Stomach (tissue), 19 donors: ENCODE measurements at places on chromosomes 2 and 18. TPM values are rescaled to one million over a fixed set of nuclear protein-coding genes. Genes with fewer than 3 reads are reported as not detected.
A peak's percentile ranks its signal among the peaks of the same experiment; 100 is the strongest.

GRCh38 chr18:11002277-11002676, 147.1 kb downstream of the PIEZO2 start:
- no peaks in the 10 kb centered on the region for H3K36me3 ChIP-seq
- no peak overlapping the region for H3K27ac ChIP-seq
- H3K4me3 ChIP-seq = no peak overlapping the region
- no peak for DNase-seq

DNA sequence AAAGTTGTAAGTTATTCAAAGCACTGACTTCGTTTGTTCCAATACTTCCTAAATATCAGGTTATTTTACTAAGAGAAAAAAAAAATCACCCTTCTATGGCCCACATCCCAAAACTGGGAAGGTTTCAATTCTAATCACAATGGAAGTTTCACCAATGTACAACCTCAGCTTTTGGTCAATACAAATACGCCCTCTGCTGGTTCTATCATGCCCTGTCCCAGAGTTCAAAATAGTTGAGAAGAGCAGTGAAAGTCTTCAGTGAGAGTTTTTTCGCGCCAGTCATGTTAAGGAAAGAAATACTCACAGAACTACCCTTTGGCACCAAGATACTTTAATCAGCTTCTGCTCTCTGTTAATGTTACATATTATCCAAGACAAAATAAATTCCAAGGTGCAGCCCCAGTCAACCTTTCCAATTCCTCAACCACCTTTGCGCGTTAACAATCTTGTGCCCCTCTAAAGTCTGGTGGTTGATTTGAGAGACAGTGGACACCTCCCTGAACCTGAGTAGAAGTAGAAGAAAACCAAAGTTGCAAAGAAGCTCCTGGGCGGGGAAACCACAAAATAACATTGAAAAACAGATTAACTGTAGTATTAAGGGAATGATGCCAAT, 59.9 kb downstream of the SUMO1 start:
- no peak overlapping the region for H3K27ac ChIP-seq
- no peaks in the 10 kb centered on the region for H3K36me3 ChIP-seq
- H3K4me1 ChIP-seq = no peaks in the 10 kb centered on the region
- no peak overlapping the region for H3K4me3 ChIP-seq
- DNase-seq = peak; percentile 85

DNA sequence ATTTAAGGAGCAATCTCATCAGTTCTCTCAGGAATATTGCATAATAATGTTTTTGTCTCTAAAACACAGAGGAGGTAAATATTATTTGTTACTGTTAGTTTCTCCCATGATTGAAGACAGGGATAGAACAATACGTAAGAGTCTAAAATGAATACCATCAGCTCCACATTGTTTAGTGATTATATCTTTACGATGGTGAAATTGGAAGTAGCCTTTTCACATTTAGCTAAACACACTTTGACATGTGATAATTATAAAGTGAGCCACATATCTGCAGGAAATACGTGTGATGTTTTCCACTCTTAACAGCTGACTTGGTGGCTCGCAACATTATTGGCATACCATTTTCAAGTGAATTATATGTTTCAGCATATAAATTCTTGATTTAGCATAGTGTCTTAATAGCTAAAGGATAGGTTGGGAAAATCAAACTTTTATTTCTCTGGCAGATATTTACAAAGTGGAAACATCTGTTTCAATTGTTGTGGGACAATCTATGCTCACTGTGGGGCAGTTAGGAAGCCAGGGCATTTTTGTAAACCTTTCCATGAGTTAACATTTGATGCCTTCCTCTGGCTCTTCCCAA, 208.1 kb upstream of the RASGRP3 start:
- H3K36me3 ChIP-seq = peaks cover 9% of the 10 kb centered on the region
- DNase-seq = no peak
- H3K4me3 ChIP-seq = no peak overlapping the region
- no peaks in the 10 kb centered on the region for H3K4me1 ChIP-seq

DNA sequence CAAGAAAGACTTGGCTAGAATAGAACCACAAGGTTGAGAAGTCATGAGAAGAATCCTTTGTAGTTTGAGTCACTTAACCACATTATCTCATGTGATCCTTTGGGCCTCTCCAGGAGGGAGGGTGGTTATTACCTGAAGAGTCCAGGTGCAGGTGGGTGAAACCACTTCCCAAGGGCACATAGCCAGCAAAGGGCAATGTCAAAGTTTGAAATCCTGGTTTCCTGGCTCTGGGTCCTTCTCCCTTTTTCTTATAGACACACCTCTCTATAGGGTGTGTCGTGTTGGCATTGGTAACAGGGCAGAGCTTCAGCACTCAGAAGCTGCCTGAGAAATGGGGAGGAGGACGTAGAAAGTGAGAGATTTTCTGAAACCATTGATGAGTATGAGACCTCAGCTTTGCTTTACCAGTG, 137.9 kb downstream of the MGAT5 start:
- DNase-seq = no peak
- no peak overlapping the region for H3K4me3 ChIP-seq
- H3K4me1 ChIP-seq = peaks cover 15% of the 10 kb centered on the region
- no peak overlapping the region for H3K27ac ChIP-seq

- no peak overlapping the region for H3K27ac ChIP-seq
- no peak for DNase-seq
- no peak overlapping the region for H3K4me3 ChIP-seq
- H3K27me3 ChIP-seq = no peaks in the 10 kb centered on the region
- no peaks in the 10 kb centered on the region for H3K36me3 ChIP-seq
- peaks cover 43% of the 10 kb centered on the region for H3K4me1 ChIP-seq
These were observed 4.8 kb upstream of the CDC42EP3 start for GRCh38 chr2:37676274-37676673.

DNA sequence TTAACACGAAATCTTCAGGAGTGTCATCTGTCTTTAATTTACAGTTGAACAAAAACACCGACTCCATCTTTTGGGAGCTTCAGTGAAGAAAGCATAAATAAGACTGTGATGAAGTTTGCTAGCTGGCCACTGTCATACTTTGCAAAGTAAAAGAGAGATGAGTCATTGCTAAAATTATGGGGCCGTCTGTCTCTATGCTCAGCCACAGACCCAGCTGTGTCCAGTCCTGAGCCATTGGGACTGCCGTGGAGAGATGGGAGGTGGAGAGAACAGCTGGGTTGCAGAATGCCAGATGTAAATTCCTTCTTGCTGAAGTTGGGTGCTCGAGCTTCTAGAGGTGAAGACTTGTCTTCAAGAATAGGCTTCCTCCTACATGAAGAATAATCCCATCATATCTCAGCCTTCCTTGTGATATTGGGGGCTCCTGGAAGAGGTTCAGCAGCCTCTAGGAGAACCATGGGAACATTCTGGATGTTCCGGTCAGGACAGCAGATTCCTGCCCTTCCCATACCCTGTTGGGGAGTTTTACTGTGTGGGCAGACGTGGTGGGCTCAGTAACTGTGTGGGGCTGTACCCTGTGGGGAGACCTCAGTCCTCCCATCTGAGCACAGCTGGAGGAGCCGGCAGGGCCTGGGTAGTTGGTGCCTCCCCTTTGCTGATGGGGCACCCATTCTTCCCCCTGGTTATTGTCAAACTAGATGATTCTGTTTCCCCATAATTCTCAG, 71.1 kb downstream of the LDLRAD4 start:
- H3K27ac ChIP-seq = peak overlapping the region; percentile 3
- H3K27me3 ChIP-seq = no peaks in the 10 kb centered on the region
- H3K4me3 ChIP-seq = no peak overlapping the region
- no peak for DNase-seq
- no peaks in the 10 kb centered on the region for H3K36me3 ChIP-seq
- H3K4me1 ChIP-seq = no peaks in the 10 kb centered on the region

- H3K27ac ChIP-seq = no peak overlapping the region
- H3K36me3 ChIP-seq = no peaks in the 10 kb centered on the region
- no peaks in the 10 kb centered on the region for H3K4me1 ChIP-seq
These were observed 13.8 kb downstream of the RRM2 start for GRCh38 chr2:10136101-10136934.

- H3K4me1 ChIP-seq = no peaks in the 10 kb centered on the region
- no peaks in the 10 kb centered on the region for H3K36me3 ChIP-seq
- H3K27ac ChIP-seq = no peak overlapping the region
- H3K27me3 ChIP-seq = no peaks in the 10 kb centered on the region
- DNase-seq = no peak
These were observed 343.7 kb downstream of the INSIG2 start for GRCh38 chr2:118431997-118432396.

- H3K27me3 ChIP-seq = no peaks in the 10 kb centered on the region
- no peak overlapping the region for H3K4me3 ChIP-seq
- DNase-seq = no peak
- H3K36me3 ChIP-seq = peaks cover 48% of the 10 kb centered on the region
These were observed 34.1 kb downstream of the ZNF407 start for GRCh38 chr18:74631623-74632350.

GRCh38 chr2:218516614-218517013, 51.5 kb downstream of the USP37 start:
- H3K27me3 ChIP-seq = no peaks in the 10 kb centered on the region
- peaks cover 13% of the 10 kb centered on the region for H3K36me3 ChIP-seq
- no peak overlapping the region for H3K4me3 ChIP-seq
- no peak overlapping the region for H3K27ac ChIP-seq
- H3K4me1 ChIP-seq = no peaks in the 10 kb centered on the region

DNA sequence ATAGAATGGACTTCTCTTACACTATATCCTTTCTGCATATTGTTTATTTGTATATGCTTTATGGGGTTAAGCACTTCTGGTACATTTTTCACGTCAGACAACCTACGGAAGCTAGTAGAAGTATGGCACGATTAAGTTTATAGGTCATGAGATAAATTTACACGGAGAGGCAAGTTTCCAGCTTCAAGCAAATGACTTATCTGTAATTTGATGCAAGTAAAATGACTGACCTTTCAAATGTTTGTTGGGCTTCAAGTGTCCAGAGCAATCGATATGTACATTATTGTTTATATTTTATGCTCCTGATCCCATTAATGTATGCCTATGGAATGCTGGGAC, 97.5 kb upstream of the EFEMP1 start:
- H3K36me3 ChIP-seq = no peaks in the 10 kb centered on the region
- H3K27me3 ChIP-seq = no peaks in the 10 kb centered on the region
- H3K4me1 ChIP-seq = no peaks in the 10 kb centered on the region
- H3K4me3 ChIP-seq = no peak overlapping the region
- no peak for DNase-seq
- no peak overlapping the region for H3K27ac ChIP-seq

DNA sequence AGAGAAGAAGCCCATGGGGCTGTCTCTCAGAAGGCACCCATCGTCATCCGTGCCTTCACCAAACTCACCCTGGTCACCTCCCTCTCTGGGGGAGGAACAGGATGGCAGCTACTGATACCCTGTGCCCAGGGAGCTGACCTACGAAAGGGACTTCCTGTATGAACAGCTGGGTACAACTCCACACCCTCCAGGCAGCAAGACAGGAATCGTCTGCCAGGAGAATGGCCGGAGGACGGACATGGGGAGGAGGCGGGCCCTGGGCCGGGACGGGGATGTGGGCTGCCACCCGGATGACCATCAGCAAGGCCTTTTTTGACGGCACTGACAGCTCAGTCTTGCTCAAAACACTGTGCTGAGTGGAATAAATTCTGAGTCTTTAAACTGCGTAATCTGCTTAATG, 243.6 kb downstream of the HDAC4 start:
- peaks cover 21% of the 10 kb centered on the region for H3K4me1 ChIP-seq
- no peaks in the 10 kb centered on the region for H3K27me3 ChIP-seq
- H3K36me3 ChIP-seq = peaks cover 31% of the 10 kb centered on the region
- peak; percentile 45 for DNase-seq
- H3K27ac ChIP-seq = peak overlapping the region; percentile 3

- no peak overlapping the region for H3K27ac ChIP-seq
- no peak for DNase-seq
These were observed 23.9 kb downstream of the PTPRM start for GRCh38 chr18:7590826-7591560.

DNA sequence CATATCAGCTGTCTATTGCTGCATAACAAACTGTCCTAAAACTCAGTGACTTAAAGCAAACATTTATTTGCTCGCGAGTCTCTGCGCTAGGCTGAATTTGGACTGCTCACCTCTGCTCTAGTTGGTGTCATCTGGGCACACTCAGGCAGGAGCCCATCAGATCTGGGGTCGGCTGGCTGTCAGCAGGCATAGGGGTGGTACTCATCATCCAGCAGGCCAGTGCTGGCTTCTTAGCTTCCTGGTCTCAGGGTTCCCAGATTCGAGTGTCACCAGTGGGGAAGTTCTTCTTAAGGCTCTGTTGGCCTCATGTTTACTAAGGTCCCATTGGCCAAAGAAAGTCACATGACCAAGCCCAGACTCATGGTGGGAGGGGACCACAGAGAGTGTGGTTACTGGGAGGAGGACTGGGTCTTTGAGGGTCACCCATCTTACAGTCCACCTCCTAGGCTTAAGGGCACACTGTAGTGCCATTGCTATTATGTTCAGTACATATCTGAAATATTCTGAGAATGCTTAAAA, 71.6 kb upstream of the ATG16L1 start:
- H3K4me1 ChIP-seq = no peaks in the 10 kb centered on the region
- H3K4me3 ChIP-seq = no peak overlapping the region
- H3K27ac ChIP-seq = no peak overlapping the region
- peaks cover 2% of the 10 kb centered on the region for H3K27me3 ChIP-seq

DNA sequence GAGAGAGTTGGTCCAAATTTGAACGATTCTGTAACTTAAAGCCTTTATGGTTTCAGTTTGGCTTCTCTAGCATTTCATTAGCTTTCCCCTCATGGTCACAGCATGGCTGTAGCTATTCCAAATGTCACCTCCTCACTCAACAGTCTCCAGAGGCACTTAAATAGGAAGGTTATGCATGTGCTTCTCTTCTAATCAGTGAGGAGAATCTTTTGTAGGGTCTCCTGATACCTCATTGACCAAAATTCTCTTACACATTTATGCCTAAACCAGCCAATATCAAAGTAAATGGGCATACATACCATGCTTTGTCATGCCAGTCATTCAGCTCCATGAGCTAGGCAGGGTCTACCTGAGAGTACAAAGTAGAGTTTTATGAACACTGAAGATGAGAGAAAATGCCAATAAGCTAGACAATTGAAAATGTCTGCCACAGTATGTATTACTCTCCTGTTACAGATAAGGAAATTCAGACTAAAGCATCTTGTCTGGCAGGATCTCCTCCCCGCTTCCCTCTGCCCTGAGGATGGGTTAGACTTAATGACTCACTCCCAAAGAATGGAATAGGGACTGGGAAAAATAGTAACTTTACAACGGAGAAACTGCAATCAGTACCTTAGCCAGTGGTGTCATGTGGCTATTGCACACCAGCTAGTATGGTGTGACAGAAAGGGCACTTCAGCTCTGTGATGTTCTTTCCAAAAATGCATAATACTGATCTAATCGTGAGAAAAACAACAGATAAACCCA, 15.4 kb downstream of the DSG2 start:
- H3K36me3 ChIP-seq = no peaks in the 10 kb centered on the region
- no peak for DNase-seq
- no peak overlapping the region for H3K27ac ChIP-seq

GRCh38 chr18:61731178-61731577, 161.6 kb downstream of the RNF152 start:
- H3K4me3 ChIP-seq = no peak overlapping the region
- no peak overlapping the region for H3K27ac ChIP-seq
- H3K36me3 ChIP-seq = no peaks in the 10 kb centered on the region
- H3K4me1 ChIP-seq = peaks cover 41% of the 10 kb centered on the region
- H3K27me3 ChIP-seq = no peaks in the 10 kb centered on the region

The SULT6B1 gene
- not detected for polyA plus RNA-seq

The GRB14 gene
- 1.3 TPM for polyA plus RNA-seq

The CRYGC gene
- not detected for polyA plus RNA-seq

The ALLC gene
- not detected for polyA plus RNA-seq

The TMEM247 gene
- polyA plus RNA-seq = not detected
